ENCODE measurements at places on chromosomes 6 and 20. TPM values are rescaled to one million over a fixed set of nuclear protein-coding genes. Genes with fewer than 3 reads are reported as not detected.

EEF1A2 gene
- 4.1 TPM for total RNA-seq

RIPPLY2 gene
- total RNA-seq: not detected

BPIFA1 gene
- not detected for total RNA-seq

WFDC5 gene
- not detected for total RNA-seq

TMEM74B gene
- total RNA-seq: not detected

TMEM242 gene
- total RNA-seq: 12.8 TPM

STMN3 gene
- total RNA-seq: 1.6 TPM

PLAGL2 gene
- total RNA-seq: 9.0 TPM

OXT gene
- total RNA-seq: not detected

PTCRA gene
- not detected for total RNA-seq

SYCP2 gene
- total RNA-seq: 0.23 TPM

ENPP5 gene
- total RNA-seq: not detected

TAP1 gene
- 27.6 TPM for total RNA-seq

KCNK17 gene
- total RNA-seq: not detected

TPD52L1 gene
- 15.4 TPM for total RNA-seq

C6orf15 gene
- not detected for total RNA-seq

Measured in HFFc6 (cell line).